ENCODE measurements at places on chromosomes 16 and 17.
A peak's percentile ranks its signal among the peaks of the same experiment; 100 is the strongest.

- no peak for DNase-seq
Observed at GRCh38 chr17:61431594-61432311, 20.5 kb upstream of the TBX4 start.

DNA sequence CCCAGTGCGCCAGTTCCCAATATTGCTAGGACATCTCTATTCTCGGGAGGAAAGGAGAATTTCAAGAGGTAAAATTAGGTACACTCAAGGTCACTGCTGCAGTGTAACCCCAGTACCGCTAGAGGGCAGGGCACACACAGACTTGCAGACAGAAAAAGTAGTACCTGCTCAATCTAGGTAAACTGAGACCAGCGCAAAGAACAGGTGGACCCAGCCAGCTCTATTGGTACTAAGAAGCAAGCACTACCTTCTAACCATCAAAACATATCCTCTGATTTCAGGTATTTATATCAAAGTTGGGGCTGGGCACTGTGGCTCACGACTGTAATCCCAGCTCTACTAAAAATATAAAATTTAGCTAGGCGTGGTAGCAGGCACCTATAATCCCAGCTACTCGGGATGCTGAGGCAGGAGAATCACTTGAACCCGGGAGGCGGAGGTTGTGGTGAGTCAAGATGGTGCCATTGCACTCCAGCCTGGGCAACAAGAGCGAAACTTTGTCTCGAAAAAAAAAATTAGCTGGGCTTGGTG, 3.6 kb upstream of the WDR81 start:
- no peak for DNase-seq

DNA sequence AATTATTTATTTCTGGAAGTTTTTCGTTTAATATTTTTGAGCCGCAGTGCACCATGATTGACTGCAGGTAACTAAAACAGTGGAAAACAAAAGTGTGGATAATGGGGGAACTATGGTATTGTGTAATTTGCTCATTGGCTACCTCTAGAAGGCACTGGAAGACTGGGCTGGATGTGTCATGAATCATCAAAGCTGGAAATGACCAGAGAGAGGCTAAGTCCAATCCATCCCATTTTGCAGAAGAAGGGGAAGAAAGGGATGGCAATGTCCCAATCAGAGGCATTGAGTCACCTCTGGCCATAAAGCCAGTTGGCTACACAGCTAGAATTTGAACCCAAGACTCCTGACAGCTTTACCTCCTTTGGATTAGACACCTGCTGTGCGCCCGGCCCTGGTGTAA, 29.3 kb downstream of the GLP2R start:
- DNase-seq = no peak

- peak; percentile 73 for DNase-seq
Observed at GRCh38 chr17:42133461-42134041, 10.9 kb downstream of the HSPB9 start.

DNA sequence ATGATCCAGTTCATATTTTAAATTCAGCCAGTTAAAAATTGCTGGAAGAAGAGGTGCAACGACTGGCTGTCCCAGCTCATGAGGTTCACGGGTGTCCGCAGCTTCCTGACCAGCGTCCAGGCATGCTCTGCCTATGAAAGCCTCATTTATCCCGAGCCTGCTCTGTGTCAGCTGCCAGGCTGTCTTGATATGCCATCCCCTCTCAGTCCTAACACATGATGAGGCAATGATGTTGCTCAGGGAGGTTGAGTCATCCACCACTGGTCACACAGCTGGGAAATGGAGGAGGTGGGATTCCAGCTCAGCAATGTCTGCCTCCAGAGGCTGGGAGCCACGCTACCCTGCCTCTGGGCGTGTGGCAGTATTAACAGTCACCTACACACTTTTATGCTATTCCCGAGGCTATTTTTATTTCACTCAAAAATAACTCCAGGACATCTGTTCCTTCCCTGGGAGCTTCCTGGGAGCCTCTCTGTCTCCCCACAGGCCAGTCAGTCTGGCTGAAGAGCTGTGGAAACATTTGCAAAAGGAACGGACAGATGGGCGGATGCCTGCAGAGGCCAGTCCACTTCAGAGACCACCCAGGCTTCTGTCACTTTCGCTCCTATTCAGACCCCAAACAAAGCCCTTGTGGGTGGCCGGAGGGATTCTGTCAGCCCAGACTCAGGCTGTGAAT, 22.5 kb downstream of the RAB11FIP4 start:
- no peak for DNase-seq

GRCh38 chr17:13589658-13590057, 12.1 kb downstream of the HS3ST3A1 start:
- no peak for DNase-seq

DNA sequence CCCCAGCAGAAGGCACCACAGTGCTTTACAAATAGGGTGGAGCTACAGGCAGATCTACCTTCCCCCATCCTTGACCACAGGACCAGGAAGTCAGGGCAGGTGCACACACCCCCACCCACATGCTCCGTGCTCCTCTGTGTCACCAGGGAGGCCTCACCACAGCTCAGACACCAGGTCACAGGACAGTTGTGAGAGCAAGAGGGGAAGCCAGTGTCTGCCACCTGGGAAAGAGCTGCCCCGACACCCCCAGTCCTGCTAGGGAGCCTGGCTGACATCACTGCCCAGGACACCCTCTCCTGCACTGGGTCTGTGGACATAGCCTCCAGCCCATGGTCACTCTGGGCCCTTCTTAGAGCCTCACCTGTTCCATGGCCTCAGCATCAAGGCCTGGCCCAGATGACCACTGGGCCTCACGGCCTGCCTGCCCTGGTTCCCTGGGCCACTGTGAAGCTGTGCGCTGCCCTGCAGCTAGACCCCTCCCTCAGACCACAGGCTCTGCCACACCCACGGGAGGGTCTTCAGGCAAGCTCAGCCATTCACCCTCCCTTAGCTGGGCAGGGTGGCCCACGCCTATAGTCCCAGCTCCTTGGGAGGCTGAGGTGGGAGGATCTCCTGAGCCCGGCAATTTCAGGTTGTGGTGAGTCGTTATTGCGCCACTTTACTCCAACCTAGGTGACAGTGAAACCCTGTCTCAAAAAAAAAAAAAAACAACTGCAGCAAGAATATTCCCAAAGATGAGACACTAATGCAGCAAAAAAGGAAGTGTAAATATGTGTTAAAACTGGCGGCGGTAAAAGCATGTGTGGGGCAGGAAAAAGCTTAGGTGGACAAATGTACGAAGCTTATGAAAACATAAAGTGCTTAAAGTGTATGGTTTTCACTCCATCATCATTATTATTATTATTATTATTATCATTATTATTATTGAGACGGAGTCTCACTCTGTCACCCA, 14.2 kb downstream of the POLR3K start:
- DNase-seq = no peak

DNA sequence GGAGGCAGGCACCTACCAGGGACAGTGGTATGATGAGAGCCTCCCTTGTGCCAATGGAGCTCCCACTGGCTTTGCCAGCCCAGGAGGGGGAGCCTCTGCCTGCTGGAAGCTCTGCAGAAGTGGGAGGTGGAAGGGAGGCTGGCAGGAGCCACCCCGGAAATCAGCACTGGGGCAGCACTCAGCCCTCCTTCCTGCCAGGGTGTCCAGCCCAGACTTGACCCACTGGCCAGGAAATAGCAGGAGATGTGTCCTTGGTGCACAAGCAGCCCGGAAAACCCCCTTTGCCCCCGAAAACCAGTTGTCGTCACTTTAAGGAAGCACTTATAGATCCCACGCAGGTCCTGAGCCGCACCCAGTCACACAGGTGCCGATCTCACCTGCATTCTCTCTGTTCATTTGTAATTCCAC, 49.3 kb upstream of the CACNG4 start:
- peak; percentile 65 for DNase-seq

GRCh38 chr16:15542734-15543347, 100.1 kb downstream of the MARF1 start:
- DNase-seq = no peak

- DNase-seq = no peak
Observed at GRCh38 chr16:86048221-86048620, 149.3 kb downstream of the IRF8 start.

GRCh38 chr16:55888546-55888945, 13.4 kb upstream of the CES5A start:
- DNase-seq = no peak

DNA sequence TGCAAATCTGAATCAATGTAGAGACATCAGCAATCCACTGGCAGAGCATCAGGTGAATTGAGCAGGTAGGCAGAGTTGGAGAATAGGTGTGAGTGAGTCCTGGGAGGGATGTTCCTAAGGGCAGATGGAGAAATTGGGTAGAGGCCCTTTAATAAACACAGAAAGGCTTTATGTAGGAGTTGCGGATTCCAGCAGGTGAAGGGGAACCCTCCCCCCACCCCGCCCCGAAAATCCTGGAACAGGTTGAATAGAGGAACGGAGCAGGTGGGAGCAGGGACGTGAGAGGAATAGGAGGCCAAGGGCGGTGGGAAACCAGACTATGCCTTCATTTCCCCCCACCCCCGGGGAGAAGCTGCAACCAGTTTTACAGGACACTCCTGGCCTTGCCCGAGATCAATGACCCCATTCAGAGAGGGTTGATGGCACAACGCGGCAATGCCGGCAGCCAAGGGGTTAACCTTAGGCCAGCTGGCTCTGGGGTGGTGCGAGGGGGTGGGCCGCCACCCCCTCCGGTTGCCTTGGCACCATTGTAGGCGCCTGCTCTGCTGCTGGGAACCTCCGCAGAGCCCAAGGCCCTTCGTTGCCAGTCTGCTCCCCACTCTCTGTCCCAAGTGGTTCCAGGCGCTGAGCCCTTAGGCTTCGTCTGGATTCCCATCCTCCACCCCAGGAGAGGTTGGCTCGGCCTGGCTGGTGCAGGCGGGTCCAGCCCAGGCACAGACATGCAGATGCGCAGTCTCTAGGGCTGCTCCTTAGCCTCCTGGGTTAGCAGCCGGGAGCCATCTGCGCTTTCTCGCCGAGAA, 814 bp upstream of the RUNDC3A start:
- DNase-seq = peak; percentile 66

GRCh38 chr16:27235055-27235937, 32.0 kb downstream of the KDM8 start:
- DNase-seq = peak; percentile 62

GRCh38 chr16:23508589-23509440, 1.5 kb downstream of the GGA2 start:
- DNase-seq = no peak

DNA sequence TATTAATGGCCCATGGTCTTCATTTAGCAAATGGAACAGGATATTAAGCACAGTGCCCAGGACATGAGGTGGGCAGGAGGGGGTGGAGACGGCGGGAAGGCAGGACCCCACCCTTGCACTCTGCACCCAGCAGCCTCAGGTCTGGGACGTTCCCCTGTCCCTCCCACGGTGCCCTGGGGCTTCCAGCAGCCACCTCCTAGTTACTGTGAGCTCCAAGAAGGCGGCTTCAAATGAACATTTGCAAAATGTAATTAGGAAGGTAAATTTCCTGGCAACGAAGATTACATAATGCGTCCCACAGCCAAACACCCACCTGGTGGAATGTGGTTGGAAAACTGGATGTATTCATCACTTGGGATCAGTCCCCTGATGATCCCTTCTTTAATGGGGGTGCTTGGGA, 59.4 kb downstream of the ENGASE start:
- DNase-seq = no peak

GRCh38 chr17:19538095-19539039, 4.7 kb downstream of the SLC47A1 start:
- DNase-seq = peak; percentile 23

DNA sequence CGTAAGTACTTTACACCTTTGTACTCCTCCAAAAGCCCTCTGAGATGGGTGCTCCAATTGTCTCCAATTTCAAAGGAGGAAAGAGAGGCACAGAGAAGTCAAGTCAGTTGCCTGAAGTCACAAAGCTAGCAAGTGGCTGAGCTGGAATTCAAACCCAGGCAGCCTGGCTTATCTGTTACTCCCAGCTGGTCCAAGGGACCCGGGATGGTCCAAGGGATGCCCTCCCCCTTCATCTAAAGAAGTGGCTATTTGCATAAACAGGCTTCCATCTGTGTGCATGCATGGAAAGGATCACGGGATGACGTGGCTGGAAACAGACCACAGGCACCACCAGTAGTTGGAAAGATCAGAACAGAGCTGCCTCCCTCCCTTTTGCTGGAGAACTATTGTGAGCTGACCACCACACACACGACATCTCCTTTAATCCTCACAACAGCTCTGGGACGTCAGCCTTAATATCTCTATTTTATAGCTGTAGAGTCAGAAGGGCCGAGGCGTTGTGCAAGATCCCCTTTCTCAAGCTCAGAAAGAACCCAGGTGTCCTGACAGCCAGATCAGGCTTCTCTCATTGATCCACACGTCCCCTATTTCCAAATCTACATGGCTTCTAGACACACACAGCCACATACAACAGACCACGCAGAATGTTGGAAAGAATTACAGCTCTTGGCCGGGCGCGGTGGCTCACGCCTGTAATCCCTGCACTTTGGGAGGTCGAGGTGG, 10.9 kb upstream of the COL1A1 start:
- no peak for DNase-seq

GRCh38 chr17:2718150-2718938, 6.8 kb upstream of the CLUH start:
- DNase-seq = no peak

GRCh38 chr17:50265212-50265611, 9.1 kb upstream of the TMEM92 start:
- DNase-seq = no peak

DNA sequence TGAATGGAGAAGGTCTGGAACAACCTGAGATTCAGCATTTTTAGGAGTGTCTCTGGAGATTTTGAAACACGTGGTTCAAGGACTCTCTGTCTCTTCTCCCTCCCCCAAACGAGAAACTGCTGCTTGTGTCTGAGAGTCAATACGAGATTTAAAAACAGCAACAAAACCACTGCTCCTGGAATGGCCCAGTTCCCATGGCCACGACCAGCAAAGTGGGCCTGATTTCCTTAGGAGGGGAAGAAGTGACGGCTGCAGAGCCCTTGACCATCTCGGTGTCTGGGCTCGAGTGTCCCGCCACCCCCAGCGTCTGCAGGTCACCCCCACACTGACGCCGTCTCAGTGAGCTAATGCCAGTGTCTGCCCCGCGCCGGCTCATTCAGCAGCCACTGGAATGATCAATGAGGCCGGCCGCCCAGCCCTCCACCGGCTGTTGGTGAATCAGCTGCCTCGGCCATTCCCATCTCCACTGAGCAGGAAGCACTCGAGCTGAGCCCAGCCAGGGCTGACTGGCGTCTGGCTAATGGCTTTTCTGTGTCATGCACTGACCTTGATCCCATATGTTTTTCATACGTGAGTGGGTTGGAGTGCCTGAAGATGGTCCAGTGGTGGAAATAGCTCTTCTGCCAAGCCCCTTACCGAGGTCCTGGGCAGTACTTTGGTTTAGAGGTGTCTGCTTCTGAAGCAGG, 151.8 kb downstream of the PITPNC1 start:
- peak; percentile 49 for DNase-seq

- no peak for DNase-seq
Observed at GRCh38 chr17:48587276-48588073, 2.6 kb downstream of the HOXB3 start.

Measured in NCI-H1436 (cell line).